ENCODE measurements at places on chromosomes 11 and 22.
A peak's percentile ranks its signal among the peaks of the same experiment; 100 is the strongest.

DNA sequence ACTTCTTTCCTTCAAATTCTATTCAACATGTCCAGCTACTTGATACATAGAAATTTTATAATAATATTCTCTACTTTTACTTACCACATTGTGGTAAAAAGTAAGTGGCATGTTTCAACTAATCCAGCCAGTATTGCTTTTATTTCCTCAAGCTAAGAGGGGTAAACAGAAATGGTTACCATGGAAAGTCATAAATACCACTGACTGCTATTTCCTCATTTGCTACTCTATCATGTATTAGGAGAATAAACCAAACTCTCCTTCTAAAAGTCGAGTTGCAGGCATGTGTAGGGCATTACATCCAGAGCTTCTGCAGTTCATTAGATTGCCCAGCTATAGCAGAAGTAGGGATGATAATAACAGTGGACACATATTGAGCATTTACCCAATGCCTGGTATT is 208.4 kb downstream of the MAML2 start:
- DNase-seq: no peak

- DNase-seq: peak; percentile 17
These were observed 876 bp downstream of the NFRKB start for GRCh38 chr11:129894278-129895125.

GRCh38 chr22:39622881-39623367 is 52.4 kb downstream of the CACNA1I start:
- peak; percentile 40 for DNase-seq

GRCh38 chr11:5722622-5723021 is 13.6 kb upstream of the OR56B1 start:
- no peak for DNase-seq

GRCh38 chr22:32511776-32512175 is 37.2 kb downstream of the FBXO7 start:
- no peak for DNase-seq

- DNase-seq: no peak
These were observed 34.2 kb downstream of the ABTB2 start for GRCh38 chr11:34323601-34324000.

Measured in germinal center (tissue), 1 donor.